OCI-M1 (cell line): ENCODE measurements at places on chromosomes 4 and X.

DNA sequence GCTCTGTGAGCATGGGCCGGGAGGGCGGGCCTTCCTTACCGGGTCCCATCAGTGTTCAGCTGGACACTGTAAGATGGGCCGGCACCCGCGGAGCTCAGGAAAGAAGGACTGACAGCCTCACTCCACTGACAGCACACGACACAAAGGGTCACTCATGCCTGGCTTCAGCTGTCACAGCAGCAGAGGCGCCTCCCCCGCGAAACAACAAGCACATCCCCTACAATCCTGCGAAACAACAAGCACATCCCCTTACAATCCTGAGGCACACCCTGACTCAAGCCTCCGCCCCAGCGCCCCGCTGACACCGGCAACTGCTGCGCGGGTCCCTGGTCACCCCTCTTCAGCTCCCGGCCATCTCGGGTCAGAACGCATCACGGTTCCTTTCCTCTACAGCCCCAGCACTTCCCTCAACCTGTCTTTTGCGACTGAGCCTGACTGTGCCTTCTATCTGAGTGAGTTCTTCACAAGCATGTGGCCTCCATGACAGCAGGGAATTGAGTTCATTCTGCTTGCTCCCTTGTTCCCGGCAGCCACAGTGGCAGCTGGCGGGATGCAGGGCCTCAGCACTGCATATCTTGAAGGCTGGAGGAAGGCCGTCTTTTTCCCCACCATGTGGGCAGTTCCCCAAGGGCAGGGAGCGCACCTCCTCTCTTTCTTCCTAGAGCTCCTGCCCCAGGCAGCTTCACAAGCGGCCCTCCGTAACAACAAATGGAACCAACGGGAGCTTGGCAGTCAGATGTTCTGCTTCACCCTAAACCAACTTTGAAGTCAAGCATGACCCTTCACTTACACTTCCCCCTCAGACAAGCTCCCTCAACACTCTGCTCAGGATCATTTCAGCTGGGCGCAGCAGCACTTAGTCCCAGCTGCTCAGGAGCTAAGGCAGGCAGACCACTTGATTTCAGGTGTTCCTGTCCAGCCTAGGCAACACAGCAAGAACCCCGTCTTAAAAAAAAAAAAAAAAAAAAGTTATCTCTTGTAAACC, 39.6 kb downstream of the SCD5 start:
- no peak for DNase-seq

- DNase-seq: peak; percentile 96
Measured at GRCh38 chr4:158809611-158810486, 41.0 kb downstream of the FNIP2 start.

DNA sequence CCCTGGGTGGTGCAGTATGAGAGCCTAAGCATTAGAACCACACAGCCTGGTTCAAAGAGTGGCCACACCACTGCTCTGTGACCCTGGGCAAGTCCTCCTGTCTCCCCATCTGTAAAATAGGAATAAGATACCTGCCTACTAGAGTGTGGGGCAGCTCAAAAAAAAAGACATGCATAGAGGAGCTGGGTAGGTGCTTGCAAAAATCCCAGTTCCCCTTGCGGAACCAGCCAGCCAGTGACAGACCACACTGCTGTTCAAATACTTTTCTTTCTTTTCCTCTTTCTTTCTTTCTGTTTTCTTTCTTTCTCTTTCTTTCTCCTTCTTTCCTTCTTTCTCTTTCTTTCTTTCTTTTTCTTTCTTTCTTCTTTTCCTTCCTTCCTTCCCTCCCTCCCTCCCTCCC, 63.0 kb upstream of the TRIM2 start:
- DNase-seq: no peak

GRCh38 chr4:29972121-29972520, 748.0 kb upstream of the PCDH7 start:
- DNase-seq: no peak

GRCh38 chr4:105652286-105652888, 56.1 kb downstream of the INTS12 start:
- DNase-seq: no peak

- DNase-seq: no peak
Measured at GRCh38 chrX:103742339-103742738, 31.6 kb downstream of the TMEM31 start.

GRCh38 chr4:3668825-3669552, 97.2 kb upstream of the ADRA2C start:
- no peak for DNase-seq

DNA sequence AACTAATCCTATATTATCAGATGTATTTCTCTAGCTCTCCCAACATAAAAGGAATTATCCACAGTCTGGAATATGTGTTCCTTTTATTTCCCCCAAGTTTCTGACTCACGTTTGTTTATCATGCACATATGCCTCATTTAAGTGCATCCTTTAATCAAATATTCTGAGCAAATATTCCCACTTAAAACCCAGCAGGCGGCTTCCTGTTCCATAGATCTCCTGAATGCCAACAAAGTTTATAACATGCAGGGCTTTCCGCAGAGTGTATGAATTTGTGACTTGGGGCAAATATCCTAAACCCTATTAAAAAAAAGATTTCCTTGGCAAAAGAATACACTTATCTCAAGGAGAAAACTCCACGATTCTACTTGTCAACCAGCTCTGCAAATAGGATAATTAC, 16.9 kb downstream of the GLRA2 start:
- DNase-seq: no peak

- DNase-seq: no peak
Measured at GRCh38 chr4:43047058-43047457, 154.5 kb downstream of the GRXCR1 start.

DNA sequence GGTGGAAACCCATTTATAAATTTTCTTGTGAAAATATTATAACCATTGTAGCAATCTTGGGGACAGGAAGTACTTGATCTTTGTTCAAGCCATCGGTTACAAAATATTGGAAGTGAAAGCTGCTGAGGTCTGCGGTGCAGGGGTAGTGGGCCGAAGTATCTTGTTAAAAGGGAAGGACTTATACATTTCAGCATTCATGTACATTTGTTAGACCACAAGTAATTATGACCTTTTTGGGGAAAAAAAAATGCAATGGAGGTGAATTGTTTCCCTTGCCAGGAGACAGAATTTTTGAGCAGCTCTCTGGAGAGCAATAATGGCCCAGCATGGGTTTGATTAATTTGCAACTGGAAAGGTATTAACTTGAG, 121.3 kb downstream of the EGF start:
- no peak for DNase-seq

DNA sequence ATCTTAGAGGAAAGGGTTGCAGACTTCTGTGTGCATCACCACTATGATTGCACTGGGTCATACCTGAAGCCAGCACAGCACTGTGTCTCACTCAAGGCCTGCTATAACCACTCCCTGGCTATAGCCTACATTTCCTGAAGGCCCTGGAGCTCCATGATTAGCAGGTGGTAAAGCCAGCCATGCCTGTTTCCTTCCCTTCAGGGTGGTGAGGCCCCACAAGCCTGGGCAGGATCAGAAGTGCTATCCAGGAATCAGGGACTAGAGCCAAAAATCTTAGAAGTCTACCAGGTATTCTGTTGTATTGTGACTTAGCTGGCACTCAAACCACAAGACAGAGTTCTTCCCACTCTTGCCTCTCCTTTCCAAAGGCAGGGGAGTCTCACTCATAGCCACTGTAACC, 734.6 kb downstream of the GLUD2 start:
- no peak for DNase-seq

- no peak for DNase-seq
Measured at GRCh38 chrX:154727871-154728270, 23.0 kb downstream of the GAB3 start.

GRCh38 chr4:81257816-81258215, 42.8 kb upstream of the PRKG2 start:
- DNase-seq: peak; percentile 76

- no peak for DNase-seq
Measured at GRCh38 chr4:30610361-30610760, 109.8 kb upstream of the PCDH7 start.

DNA sequence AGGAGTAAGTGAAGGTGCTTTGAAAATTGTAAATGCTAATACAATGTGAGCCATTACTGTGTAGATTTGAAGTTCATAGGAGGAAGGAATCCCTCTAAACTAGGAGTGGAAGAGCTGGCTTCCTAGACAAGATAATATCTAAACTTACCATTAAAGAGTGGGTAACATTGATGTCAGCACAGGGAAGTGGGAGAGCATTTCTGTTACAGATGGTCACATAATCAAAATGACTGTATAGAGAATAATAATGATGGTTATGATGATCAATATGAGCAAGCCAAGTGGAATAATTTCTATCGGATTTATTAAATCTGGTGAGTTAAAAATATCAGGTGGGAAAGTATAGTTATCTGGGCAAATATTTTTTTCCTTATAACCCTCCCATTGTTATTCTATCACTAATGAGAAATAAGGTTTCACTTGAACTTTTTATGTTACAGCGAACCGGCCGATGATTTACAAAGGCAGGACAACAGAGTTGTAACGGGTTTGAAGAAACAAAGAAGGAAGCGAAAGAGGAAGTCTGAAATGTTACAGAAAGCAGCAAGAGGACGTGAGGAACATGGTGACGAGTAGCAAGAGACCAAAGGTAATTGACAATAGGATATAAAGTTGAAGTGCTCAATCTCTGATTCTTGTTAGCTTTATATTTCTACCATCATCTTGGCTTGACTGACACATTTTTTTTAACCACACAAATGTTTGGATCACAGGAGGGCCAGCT, 43.5 kb downstream of the FMR1NB start:
- DNase-seq: no peak

GRCh38 chrX:131841496-131842437, 181.3 kb upstream of the STK26 start:
- DNase-seq: peak; percentile 74

DNA sequence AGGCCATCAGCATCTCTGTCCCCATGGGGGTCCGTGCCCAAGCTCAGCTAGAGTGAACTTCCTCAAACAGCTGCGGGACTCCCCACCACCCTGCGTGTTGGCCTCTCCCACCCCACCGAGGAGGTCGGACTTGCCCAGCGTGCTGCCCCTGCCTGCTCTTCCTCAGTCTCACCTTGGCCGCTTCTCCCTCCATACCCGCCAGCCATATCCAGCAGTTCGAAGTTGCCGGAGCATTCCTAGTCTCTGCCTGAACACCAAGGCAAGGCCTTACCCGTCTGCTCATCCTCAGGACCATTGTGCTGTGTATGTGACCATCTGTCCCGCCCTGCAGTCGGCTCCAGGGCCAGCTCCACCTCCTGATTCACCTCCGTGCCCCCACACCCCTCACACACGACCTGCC, 84.5 kb downstream of the WFS1 start:
- no peak for DNase-seq

DNA sequence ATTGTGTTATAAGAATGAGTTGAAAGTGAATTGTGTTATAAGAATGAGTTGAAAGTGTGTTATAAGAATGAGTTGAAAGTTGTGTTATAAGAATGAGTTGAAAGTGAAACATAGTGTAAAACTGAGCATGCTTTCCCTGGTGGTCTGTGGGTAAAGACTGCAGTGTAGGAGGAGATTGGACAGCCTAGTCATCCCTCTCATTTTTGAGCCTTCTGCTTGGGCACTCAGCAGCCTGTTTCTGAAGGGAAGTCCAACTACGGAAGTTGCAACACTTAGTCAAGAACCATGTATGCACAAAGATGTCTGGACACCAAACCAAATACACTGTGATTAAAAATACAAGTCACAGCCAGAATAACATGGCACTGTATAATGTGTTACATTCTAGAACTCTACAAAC, 72.6 kb downstream of the ANK2 start:
- DNase-seq: peak; percentile 60

- DNase-seq: no peak
Measured at GRCh38 chr4:171629182-171629581, 184.0 kb upstream of the GALNTL6 start.
